Left ventricle myocardium inferior (tissue), 1 donor: ENCODE measurements at places on chromosomes 1 and 21. TPM values are rescaled to one million over a fixed set of nuclear protein-coding genes. Genes with fewer than 3 reads are reported as not detected.

The ARHGAP29 gene
- total RNA-seq = 26.5 TPM

The LCE1D gene
- not detected for total RNA-seq

The ADAMTSL4 gene
- total RNA-seq = 46.3 TPM

The SYT14 gene
- not detected for total RNA-seq

The PADI4 gene
- total RNA-seq = 0.22 TPM
